ENCODE measurements at places on chromosomes 7 and 10.

DNA sequence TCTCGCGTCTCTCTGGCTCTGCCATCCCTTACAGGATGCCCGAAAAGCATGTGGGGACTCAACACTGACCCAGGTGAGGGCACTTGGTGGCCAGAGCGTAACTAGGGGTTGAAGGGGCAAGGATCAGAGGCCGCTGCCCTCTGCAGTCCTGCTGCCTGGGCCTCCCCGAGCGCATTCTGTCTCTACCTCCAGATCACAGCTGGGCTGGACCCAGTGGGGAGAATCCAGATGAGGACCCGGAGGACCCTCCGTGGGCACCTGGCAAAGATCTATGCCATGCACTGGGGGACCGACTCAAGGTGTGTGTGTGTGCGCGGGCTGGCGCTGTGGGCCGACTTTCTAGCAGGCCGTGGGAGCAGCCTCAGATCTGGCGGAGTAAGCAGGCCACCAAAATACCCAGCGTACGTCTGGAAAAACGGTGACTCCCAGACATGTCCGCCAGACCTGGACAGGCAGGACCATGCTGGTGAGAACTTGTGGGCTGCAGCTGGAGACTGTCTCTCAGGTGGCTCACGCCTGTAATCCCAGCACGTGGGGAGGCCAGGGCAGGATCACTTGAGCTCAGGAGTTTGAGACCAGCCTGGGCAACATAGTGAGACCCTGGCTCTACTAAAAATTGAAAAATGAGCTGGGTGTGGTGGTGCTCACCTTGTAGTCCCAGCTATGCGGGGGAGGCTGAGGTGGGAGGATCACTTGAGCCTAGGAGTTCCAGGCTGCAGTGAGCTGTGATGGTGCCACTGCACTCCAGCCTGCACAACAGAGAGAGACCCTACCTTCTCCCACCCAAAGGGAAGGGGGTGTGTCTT is 3.2 kb downstream of the GNB2 start:
- no peak for DNase-seq

DNA sequence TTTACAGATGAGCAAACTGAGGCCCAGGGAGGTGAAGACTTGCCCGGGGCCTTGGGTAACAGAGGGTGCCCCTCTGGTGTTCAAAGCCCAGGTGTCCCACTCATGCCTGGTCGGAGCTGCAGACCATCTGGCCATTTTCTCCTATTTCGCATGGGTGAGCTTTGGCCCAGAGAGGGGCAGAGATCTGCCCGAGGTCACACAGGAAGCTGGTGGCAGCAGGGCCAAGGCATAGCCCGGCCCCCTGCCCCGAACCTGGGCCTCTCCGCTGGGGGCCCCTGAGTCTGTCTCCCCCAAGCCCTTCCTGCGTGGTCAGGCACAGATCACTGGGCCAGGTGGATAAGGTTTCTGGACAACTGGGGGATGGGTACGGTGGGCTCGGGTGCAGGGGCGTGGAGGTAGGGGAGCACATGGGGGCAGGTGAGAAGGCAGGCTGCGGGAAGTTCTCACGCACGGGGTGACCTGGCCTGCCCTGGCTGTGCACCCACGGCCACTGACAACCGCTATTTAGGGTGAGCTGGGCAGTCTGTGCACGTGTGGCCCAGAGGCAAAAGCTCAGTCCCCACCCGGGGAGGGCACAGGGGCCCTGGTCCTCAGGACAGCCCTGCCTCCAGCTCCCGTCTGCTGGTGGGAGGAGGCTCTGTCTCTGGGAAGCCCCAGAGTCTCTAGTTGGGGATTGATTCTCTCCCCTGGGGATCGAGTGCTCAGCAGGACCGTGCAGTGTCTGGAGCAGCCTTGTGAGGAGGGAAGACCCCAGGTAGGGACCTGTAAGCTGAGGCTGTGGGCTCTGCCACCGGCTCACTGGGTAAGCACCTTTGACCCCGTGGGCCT is 68.6 kb downstream of the UNCX start:
- no peak for DNase-seq

GRCh38 chr7:91266067-91266688 is 1.9 kb downstream of the FZD1 start:
- no peak for DNase-seq

GRCh38 chr7:2141651-2142050 is 91.1 kb downstream of the MAD1L1 start:
- no peak for DNase-seq

DNA sequence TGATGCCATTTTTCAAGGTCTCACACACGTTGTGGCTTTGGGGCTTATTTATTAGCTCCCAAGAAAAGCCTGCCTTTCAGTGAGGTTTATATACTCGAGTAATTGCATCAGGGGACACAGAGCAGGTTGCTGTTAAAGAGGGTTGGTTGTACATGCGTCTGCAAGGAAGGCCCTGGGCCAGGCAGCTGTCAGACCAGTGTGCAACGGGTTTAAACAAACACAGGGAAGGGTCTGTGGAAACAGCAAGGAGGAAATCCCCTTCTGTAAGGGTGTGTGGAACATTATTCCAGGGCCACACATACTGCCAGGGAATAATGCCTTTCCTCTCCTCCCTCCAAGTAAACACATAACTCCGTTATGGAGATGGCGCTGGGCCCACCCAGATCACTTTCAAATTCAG is 1.7 kb upstream of the CHST15 start:
- no peak for DNase-seq

GRCh38 chr7:151085691-151086620 is at the start of gene AGAP3:
TSS of gene AGAP3 (plus strand) at chr7:151086475. CDS start at chr7:151086742, 267 bp downstream.
- peak; percentile 43 for DNase-seq

DNA sequence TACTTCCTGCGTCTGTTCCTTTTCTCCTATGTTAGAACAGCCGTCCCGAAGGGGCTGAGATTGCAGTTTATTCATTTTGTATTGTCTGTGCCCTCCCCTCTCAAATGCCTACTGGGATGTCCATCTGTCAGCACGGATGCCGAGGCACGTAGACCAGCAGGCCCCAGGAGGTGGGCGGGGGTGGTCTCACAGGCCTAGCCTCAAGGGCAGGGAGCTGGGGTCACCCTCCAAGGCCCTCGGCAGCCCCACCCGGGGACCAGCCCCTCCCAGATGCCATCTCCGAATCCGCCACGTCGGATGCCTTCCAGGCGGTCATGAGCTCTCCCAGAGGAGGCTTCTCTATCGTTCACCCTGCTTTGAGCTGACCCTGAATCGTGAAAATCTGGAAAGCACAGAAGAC is 59.7 kb downstream of the ELFN1 start:
- no peak for DNase-seq

DNA sequence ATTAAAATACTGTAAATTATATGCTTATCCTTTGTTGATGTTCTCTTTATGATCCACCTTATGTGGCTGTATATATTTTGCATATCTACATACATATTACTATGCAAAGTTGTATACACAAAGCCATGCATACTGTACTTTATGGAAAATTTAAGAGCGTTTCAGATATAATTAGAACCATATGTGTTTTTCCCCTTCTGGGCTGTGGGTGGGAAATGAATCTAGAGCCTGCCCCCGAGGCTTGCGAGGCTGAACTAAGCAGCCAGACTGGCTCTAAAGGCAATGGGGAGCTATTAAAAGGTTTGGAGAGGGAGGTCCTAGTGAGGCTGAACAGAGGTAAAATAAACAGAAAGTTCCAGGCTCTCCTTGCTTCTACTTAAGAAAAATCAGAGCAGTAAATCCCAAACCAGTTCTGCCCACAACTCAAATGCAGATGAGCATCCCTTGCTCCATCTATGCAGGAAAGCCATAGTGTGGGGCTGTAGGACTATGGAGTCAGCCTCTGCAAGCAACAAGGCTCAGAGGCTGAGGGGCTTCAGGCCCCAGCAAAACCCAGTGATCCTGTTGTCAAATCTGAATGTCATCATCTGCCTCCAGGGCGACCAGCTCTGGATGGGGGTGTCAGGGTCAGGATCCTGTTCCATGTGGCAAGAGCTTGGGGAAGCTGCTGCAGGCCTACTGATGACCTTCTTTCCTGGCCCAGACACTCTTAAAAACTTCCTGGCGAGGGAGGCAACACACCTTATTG is 14.1 kb upstream of the DDIT4 start:
- peak; percentile 89 for DNase-seq

DNA sequence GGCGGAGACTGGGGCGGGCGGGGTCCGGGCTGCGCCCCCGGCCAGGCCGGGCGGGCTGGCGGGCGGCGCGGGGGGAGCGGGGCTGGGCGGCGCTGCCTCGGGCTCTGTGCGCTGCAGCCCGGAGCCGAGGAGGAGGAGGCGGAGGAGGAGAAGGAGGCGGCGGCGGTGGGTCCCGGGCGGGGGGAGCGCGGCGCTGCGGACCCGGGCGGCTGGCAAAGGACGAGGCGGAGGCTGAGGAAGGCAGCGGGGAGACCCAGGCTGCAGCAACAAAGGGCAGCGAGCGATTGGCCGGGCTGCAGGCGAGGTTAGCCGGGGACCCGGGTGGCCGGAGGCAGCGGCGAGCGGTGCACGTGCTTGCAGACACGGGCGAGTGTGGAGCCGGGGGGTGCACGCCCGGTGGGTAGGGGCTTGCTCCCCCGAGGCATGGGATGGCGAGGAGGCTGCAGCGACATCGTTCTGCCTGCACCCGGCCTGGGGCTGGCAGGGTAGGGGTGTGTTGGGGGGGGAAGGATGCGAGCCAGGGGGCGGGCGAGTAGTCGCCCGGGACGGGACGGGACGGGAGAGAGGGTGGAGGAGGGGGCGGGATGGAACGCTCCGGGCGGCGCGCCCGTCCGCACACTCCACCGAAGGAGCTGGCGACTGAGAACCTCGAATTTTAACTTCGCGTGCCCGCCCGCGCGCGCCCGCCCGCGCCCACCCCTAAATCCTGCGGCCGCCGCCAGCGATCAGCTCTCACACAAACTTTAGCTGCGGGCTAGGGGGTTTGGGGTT is 844 bp upstream of the KAT6B start:
- peak; percentile 16 for DNase-seq

DNA sequence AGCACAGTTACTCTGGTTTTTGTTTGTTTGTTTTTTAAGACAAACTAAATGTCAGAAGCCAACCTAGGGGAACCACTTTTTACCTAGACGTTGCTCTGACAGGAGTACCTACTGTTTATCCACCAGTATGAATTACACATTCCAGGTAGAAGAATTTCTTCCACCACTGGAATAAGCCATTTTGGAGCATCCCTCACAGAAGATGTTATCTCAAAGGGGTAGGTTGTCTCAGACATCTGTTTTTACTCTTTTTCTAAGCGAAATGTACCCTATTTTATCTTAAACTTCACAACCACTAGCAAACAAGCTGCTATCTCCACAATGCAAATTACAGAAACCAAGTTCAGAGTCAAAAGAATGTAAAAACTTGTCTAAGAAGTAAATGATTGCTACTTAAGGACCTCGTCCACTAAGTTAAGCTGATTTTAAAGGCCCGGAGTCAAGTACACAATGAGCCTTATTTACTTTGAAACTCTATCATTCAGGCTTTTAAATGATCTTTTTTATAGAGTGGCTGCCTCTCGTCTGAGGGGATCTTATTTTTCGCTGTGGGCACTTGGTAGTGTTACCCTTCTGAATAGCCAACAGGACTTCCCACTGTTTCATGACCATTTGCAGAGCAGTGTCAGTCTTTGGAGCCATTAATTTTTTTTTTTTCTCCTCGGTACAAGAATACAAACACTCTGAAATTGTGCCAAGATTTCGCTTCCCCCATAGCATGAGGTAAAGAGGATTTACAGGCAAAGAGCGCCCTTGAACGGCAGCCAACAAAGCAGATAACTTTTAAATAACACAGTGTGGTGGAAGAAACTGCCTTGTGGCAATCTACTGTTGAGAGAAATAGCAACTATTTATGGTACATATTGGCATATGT is 15.7 kb upstream of the ARMC3 start:
- peak; percentile 38 for DNase-seq

- no peak for DNase-seq
These were observed 84.1 kb downstream of the SNX10 start for GRCh38 chr7:26375726-26376174.

- DNase-seq, result no peak
These were observed 60.5 kb downstream of the SORBS1 start for GRCh38 chr10:95500649-95501048.

DNA sequence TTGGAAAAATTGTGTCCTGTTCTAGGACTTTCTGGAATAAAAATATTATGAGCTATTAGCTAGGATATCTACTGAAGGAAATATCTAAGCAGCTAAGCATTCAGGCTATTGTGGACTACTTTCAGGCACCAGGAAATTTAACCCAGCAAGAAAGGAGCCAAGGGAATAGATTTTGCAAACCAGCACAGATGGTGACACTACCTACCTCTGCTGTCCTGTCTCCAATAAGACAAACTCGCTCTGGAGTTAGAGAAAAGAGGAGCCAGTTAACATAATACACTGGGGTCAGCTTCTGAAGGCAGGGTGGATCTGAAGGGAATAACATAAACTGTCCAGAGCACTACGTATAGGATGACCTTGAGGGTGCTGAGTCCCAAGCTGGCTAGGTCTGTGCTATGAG is 223.7 kb upstream of the PRSS58 start:
- DNase-seq, result no peak

- no peak for DNase-seq
These were observed 103.8 kb upstream of the PPIF start for GRCh38 chr10:79243181-79244067.

DNA sequence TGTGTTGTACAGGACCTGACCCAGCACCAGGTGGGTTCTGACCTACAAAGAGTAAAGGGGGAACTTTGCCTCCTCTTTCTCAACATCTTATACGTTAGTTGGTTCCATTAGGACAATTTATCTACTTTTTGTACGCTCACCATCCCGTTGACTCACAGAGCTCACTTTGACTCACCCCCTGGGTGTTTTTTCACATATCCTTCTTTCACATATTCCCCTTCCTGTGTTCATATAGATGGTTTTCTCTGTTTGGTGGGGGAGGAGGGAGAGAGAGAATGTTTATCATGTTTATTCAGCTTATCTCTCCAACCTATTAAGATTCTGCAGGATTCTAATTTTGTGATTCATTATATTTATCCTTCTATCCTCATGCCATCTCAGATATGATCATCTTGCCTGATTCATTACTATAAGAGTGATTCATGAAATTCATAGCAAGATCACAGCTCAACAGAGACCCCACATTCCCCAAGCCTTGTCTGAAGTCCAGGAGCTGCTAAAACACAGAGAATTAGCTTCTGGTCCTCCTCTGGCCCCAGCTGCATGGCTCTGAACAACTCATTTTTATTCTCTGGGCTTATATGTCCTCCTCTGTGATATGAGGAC is 37.2 kb downstream of the PRSS2 start:
- DNase-seq, result no peak

DNA sequence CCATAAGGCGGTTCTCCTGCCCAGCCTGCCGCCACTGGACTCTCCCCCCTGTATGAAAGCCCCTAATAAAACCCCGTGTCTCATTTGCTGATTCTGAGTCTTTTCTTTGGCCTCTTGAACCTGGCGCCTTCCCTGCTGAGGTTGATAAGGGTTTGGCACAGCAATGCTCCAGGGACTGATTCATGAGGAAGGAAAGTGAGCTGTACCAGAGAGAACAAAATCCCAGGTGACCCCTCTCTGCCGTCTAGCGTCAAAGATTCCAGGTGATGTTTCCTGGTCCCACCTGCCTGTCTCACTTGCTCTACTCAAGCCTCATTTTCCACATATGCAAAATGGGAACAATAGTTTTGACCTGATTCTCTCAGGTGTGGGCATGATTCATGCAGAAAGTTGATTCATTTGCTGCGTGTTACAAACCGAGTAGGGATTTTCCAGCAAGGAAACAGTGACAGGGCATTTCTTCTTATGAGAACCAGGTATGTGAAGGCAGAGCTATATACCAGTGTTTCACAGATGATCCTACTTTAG is 730.6 kb upstream of the IGFBP3 start:
- no peak for DNase-seq

- no peak for DNase-seq
These were observed 24.2 kb upstream of the SMIM30 start for GRCh38 chr7:113142385-113143119.

GRCh38 chr10:21746118-21746517 is 212.1 kb downstream of the MLLT10 start:
- DNase-seq, result no peak

Data from fibroblast of skin of left quadriceps (primary cell).